Mucosa of descending colon (tissue), 3 donors: ENCODE measurements at places on chromosomes 5 and 9. TPM values are rescaled to one million over a fixed set of nuclear protein-coding genes. Genes with fewer than 3 reads are reported as not detected.

The GALNT12 gene
- 54.6 TPM for total RNA-seq

DNA sequence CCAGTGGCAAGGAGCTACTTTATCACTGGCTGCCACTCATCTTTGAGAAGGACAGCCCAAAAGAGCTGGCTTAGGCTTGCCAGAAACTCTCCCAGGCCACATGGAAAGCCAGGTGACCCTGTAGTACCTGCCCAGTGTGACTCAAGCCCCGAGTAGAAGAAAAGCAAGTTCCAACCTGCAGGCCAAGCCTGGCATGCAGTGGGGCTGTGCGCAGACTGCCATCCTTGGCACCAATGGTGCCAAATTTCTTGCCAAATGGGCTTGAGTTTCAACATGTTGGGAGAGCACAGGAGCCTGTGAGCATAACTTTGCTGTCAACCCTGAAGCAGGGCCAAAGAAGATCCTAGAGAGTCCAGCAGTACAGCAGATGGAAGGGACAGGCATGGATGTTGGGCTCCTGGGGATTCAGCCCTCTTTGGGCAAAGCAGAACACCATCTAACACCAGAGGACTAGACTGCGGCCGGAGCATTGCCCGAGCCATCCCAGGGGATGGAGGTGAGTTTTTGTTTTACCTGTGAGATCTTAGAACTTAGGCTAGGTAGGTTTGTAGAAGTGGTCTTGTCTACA lies 27.3 kb upstream of the SHB start:
- no peak for DNase-seq

DNA sequence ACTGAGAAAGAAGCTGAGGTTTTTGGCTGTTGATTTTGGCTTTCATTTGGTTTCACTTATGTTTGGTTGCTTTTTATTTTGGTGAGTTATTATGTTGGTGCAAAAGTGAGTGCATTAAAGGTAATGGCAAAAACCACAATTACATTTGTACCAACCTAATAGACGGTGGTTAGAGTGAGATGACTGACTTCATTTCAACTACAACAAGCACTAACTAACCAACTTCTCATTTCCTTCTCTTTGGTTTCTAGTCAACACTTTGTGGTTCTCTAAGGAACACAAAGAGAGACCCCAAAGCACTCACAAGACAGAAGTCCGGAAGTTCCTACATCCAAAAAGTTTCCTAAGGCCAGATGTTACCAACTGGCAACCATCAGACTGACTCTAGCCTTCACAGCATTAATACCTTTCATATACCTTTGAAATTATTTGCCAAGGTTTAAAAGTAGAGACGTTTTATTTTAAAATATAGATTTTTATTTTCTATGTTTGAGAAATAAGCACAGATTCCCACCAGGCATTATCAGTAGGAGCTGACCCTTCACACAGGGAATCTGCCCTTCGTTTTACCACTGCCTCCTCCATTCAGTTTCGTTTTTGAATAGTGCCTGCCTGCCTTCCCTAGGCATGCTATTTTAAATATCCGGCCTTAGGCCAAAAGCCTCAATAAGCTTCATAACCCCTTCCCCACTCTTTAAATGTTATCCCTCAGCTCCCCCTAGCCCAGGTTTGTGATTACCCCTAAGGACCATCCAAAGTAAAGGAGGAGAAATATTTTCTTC lies 301.1 kb upstream of the PTGER4 start:
- no peak for DNase-seq

- DNase-seq = no peak
Measured at GRCh38 chr5:56102889-56103288, 108.1 kb upstream of the IL6ST start.

DNA sequence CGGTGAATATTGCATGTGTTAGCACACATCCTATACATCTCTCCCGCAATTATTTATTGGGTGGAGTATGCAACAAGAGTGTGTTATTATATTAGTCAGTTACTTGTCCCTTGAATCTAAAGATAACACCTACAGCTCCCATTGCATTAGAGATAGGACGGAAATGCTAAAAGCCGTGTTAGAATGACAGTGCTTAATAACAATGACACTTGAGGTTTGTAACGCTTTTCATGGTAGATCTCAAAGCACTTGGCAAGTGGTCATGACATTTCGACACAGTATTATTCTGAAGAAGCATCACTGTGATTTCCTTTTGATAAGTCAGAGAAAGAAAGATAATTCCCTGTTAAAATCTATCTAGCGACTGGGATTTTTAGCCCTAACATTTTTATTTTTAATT lies 33.4 kb upstream of the TRIO start:
- no peak for DNase-seq

GRCh38 chr5:127571314-127572131 lies 54.1 kb downstream of the PRRC1 start:
- DNase-seq = no peak

DNA sequence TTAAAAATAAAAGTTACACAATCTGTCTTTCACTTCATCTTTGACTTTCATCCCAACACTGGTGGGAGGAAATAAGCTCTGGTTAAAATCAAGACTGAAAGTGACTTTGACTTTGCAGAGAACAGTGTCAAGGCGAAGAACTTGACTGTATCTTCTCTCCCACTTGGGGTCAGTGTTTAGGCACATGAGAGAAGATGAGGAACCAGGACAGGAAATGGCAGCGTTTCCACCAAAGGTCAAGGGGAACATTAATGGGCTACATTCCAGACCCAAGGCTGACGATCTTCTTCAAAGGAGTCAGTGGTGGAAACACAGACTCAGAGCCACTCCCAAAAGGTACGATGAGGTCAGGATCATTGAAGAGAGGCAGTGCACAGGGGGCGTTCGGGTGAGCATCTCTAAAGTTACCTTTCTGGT lies 409.5 kb downstream of the ARHGEF28 start:
- no peak for DNase-seq

- DNase-seq = no peak
Measured at GRCh38 chr5:62608529-62609511, 30.2 kb downstream of the LRRC70 start.

GRCh38 chr5:66828548-66829357 lies 232.6 kb downstream of the MAST4 start:
- DNase-seq = no peak
